Central memory CD8-positive, alpha-beta T cell (primary cell): ENCODE measurements at places on chromosomes 7 and 10.

DNA sequence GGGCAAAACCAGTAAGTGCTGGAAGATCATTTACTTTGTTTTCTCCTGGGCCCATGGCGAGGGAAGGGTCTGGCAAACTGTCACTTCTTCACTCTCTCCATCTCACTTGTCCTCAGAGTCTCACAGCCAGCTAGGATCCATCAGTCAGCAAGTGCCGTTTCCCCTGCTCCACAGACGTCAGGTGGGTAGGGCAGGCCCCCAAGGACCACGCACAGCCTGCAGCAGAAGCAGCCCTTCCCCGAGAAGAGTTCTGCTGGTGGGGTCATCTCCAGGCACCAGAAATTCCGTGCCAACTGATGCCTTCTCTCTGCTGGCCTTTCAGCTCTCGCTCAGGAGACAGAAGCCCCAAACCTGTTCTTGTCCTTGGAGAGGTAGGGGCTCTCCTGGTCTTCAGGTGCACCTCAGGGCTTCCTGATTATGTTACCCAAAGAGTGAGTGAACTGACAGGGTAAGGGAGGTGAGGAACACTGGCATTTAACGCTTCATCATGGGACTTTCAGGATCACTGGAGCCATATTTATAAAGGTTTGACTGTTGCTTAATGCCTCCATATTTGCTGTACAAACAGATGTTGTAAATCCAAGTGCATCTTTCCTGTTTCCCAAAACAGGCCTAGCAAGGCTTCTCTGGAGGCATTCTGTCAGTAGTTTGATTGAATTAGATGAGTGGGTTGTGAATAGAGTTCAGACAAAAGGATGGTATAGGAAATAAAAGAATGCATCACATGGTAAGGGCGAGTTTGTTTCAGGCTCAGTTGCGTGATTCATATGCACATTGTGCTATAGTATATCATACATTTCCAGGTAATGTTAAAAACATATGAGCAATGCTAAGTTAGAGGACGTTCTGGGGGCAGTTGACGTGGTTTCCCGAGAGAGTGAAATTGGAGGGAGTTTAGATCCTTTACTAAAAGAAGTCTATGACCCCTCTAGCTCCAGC is 13.7 kb upstream of the TSPAN15 start:
- no peak for DNase-seq

DNA sequence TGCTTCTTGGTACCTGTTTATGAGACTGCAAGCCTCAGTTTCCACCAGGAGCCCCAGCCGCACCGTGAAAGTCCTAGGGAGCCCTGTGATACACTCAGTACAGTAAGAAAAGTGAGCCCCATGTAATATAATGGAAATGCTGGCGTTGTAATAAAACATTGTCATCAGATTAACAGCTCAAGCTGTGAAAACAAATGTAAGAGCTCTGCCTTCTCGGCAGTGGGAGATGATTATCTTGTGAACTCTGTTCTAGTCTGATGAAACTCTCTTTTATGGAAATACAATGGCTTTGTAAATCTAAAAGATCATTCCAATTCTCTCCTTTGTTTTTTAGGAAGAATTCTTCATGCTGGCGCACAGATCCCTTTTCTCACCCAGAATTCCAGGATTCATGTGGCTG is 299.9 kb downstream of the ABCA13 start:
- DNase-seq: no peak

GRCh38 chr10:120069700-120070099 is 177.2 kb downstream of the SEC23IP start:
- DNase-seq: no peak

DNA sequence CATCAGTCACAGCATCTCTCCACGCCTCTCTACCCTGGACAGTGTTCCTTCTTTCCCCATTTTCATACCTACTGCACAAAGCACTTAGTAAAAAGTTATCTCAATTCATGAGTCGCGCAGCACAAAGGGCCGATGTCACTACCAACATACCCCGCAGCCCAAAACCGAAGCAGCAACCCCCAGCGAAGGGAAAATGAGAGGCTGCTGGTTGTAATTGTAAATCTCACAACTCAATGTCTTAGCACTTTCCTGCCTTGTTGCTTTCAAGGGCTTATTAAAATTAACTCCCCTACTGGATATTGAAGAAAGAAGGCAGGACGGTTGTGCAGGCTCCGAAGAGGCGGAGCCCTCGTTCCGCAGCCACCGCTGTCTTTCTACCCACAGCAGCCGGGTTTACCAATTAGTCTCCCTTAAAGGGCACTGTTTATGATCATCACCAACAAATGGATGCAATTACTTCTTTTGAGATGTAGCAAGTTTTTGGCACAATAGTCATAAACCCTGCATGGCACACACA is 6.5 kb downstream of the DIP2C start:
- DNase-seq: no peak

GRCh38 chr10:75852851-75853484 is 421.5 kb downstream of the LRMDA start:
- DNase-seq: no peak

DNA sequence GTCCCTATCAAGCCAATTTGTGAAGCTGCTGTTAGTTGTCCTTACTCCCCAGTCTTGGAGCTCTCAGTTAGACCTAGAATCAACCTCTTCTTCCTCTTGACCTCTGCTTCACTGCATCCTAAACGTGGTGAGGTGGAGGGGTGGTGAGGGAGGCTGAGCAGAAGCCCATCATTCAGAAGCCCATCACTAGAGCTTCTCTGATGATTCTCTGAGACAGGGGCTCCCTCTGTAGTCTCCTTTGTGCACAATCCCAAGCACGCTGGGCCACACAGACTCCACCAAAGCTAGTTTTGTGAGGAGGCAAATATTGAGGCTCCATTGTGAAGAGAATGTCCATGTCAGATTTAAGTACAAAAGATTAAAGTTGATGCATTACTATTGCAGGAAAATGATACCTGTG is 163.8 kb upstream of the PRSS1 start:
- DNase-seq: no peak
